ENCODE measurements at places on chromosomes 13 and 19.
A peak's percentile ranks its signal among the peaks of the same experiment; 100 is the strongest.

GRCh38 chr13:19838865-19839275 lies 24.6 kb downstream of the ZMYM5 start:
- no peak for DNase-seq

GRCh38 chr13:96388598-96388997 lies 298.7 kb downstream of the HS6ST3 start:
- no peak for DNase-seq

DNA sequence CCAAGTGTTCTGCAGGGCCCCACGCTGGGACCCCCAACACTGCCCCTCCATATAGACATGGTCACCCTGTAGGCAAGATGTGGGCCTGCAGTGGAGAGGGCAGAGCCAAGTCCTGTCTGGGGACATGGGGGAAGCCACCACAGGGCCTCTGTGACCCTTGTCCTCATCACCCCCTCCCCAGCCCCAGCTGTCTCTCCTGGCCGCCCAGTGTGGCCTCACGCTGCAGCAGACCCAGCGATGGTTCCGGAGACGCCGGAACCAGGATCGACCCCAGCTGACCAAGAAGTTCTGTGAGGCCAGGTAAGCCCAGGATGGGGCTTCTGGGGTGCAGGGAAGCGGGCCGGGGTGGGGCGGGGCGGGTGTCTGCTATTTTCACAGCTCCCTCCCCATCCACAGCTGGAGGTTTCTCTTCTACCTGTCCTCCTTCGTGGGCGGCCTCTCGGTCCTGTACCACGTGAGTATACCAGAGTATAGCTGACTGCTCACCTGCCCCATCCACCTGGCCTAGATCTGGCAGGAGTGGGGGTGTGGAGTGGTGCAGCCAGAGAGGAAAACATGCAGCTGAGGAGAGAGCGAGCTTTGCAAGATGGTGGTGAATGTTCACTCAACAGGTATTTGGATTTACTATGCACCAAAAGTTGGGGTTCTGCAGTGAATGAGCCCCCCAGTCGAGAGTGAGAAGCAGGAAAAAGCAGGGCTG lies 46.4 kb downstream of the CERS4 start:
- DNase-seq = no peak

- no peak for DNase-seq
These were observed 369.0 kb downstream of the UQCRFS1 start for GRCh38 chr19:28843761-28844492.

DNA sequence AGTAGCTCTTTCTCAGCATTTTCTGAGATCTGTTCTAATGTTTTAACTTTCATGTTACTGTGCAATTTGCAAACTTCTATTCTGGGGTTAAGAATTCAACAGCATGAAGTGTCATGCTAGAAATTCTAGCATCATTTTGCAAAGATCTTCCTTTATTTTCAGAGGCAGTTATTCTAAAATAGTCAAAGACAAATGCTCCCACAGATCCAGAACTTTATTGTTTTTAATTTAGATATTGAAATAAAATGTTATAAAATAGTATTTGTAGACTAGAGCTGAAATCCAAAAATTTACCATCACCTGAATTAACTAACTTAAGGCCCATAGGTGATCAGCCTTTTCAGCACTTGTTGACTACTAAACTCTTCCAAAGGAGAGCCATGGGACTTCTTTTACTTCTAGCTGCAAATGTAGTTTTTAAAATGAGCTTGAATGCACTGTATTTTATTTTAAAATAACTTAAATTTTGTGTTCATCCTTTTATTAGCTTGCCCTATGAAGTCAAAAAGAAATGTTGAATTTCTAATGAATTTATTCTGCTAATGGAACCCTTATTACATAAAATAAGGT lies 3.2 kb downstream of the MAB21L1 start:
- no peak for DNase-seq

- no peak for DNase-seq
These were observed 2711.5 kb upstream of the PCDH20 start for GRCh38 chr13:64127192-64127591.

DNA sequence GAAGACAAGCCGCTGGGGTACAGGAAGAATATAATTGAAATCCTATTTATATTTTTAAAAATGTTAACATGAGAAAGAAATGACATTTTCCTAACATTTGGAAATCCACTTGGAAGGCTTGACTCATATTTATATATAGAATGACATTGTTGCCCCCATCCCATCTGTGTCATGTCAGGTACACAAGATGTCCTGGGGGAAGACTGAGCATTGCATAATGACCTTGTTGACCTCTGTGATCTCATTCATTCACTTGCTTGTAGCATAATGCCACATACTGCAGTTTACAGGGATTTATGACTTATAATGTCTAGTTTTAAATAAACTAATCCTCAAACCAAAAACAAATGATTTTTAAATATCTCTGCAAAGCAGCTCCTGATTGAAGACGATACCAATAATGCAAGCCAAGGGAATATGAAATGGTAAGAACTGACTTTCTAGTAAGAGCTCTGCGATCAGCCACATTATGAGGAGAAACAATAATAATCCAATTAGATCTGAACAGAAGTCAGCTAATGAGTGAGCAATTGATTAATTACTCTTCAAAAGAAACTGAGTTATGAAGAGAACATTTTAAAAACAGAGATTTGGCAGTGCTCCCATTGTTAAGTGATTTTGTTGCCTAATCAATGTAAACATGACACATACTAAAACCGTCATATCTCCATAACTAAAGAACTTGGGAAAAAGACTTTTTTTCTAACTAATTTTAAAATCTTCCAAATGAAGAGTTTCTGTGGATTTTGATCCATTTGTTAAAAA lies 21.2 kb upstream of the VWA8 start:
- no peak for DNase-seq

- DNase-seq = no peak
These were observed 19.0 kb upstream of the NCCRP1 start for GRCh38 chr19:39177736-39178135.

DNA sequence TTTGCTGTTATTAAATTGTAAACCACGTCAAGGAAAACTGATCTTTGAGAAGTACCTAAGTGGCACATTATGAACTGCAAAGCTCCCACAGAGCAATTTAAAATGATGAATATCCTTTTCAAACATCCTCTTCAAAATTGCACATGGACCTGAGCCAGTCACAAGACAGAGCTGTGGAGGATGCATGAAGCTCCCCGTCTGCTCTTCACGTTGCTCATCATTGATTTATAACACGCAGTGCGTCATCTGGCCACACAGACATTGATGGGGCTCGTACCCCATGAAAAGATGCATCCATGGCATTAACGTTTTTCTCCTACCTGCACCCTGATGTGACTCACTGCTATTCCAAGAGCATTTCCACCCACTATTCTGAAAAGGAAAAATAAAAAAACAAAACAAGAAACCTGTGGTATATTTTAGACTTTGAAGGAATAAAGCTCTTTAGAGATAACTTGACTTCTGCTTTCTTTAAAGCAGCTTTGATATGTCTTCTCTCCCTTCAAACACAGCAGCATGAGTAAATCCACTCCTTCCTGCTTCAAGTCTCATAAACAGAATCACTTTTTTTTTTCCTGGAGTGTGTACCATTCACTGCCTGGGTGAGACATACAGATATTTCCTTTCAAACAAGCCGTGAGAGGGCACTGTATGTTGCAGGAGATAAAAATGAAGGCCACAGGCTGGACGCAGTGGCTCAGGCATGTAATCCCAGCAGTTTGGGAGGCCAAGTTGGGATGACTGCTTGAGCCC lies 7.2 kb upstream of the SERTM1 start:
- DNase-seq = no peak

GRCh38 chr19:6458695-6459261 lies 814 bp downstream of the SLC25A23 start:
- DNase-seq = no peak

- DNase-seq = no peak
These were observed 9.8 kb upstream of the SERP2 start for GRCh38 chr13:44363631-44364344.

DNA sequence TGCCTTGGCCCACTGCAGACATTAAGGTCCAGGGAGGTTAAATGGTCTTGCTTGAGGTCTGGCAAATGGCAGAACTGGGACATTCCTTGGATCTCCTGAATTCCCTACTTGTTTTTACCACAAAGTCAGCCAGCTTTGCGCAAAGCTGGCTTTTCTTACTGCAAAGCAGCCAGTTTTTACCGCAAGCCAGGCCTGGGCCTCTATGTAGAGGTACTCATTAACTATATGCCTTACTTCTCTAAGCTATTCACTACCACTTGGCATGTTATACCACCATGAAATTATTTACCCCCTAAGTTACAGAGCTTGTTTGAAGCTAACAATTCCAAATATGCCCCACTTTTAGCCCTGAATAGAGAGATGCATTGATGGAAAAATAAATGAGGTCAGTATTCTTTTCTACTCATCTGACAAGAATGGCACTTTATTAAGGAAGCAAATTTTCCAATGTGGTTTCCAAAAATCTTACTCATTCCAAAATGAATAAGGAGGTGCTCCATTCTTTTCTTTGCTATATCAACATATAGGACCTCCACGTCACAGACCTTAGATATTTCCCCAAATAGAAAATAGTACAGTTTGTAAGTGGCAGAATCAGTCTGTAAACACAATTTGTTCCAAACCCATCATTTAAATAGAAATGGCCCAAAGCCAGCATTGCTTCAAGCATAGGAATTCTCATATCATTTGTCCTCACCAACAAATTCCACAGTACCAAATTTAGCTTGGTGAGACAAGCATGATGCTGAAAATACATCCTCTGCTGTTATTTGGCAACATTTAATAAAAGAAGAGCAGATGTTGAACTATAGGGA lies 143.9 kb upstream of the TSC22D1 start:
- no peak for DNase-seq

DNA sequence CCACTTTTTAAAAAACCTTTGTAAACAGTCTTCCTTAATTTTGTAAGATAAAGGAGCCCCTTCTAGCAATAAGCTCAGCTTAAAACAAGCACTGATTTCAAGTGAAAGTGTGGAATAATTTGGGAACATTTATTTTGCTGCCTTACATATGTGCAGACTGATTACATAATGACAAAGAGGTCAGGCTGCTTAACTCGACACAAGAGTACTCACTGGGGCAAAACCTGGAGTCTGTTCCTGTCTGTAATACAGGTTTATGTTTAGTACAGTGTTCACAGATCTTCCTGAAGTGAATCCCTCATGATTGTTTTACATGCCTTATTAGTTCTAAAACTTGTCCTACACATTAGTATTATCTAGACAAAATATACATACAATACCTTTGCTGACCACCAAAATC lies 609.8 kb downstream of the LMO7 start:
- no peak for DNase-seq

DNA sequence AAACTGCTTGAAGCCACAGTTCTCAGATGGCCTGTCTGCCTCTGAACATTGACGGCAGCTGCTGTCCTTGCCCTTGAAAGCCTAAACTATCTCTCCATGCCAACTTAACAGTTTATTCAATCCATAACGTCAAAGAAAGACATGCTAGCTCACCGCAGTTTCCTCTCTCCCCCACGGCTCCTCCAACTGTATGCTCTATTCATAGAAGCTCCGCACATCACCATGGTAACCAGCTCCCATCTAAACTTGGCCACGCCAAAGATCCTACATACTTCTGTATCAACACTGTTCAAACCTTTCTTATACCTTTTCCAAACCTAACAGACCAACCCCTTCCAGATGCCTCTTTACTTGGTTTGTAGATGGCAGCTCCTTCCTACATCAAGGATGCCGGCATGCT lies 48.6 kb downstream of the ZNF91 start:
- DNase-seq = no peak

DNA sequence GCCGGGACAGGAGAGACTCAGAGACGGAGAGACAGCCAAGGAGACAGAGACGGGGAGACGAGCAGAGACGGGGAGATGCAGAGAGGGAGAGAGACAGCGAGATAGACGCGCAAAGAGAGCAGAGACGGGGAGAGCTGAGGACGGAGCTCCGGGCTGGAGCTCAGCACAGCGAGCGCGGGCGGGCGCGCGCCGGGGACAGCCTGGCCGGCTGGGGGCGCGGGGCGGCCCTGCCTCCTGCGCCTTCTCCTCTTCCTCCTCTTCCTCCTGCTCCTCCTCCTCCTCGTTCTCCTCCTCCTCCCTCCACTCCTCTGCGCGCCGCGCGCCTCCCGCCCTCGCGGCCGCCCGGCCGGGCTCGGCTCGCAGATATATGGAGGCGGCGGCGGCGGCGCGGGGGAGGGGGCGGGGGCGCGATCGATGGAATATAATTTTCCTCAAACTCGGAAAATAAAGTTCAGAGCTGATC lies at the start of gene ERFL:
Gene ERFL, minus strand, starts transcription at position 229 of the 463 bp plus-strand sequence. CDS start 15,530 bp downstream, outside the sequence.
- DNase-seq = peak; percentile 54

GRCh38 chr19:16185768-16186123 lies 536 bp downstream of the FAM32A start:
- DNase-seq = peak; percentile 65

DNA sequence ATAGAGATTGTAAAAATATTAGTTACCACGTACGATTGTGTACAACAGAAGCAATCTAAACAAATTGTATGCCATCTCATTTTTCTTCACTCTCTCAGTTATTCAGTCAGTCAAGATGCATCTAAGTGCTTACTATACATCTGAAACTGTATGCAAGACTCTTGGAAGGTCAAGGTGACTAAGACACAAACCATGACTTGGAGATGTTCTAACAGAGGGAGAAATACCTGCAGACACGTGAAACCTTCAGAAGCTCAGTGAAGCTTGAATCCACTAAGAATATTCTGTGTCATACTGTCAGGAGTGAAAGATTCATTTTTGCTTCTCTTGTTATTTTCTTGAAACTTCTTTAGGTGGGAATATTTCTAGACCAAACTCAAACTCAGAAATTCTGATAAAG lies 365.4 kb downstream of the ITGBL1 start:
- DNase-seq = no peak

GRCh38 chr19:23801803-23802202 lies 43.1 kb upstream of the ZNF681 start:
- DNase-seq = no peak

DNA sequence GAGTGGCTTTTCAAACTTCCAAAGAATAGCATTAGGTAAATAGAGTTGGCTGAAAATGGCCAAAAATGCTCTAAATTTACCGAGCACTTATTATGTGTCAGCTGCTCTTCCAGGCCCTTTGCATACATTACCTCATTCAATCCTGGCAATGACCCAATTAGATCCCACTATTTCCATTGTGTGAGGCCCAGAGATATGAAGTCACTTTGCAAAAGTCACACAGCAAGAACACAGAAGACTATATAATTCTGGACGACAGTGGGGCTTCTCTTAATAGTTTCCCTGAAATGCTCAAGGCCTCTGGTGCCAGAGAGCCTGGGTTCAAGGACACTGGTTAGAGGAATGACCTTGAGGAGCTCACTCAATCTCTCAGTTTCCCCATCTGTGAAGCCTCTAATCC lies 146.8 kb downstream of the IER2 start:
- no peak for DNase-seq

- DNase-seq = no peak
These were observed 4.6 kb upstream of the ZNF587B start for GRCh38 chr19:57825511-57825910.

DNA sequence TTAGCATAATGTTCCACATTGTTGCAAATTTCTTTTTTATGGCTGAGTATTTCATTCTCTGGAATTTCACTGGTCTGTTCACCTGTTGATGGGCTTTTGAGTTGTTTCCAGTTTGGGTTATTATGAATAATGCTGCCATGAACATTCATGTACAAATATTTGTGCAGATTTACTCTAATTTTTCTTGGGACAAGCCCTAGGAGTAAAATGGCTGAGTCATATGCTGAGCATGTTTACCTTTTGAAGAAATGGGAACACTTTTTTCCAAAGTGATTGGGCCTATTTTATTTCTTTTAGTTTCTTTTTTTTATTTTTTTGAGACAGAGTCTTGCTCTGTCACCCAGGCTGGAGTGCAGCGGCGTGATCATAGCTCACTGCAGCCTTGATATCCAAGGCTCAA lies 4.7 kb upstream of the FBL start:
- no peak for DNase-seq

- DNase-seq = peak; percentile 50
These were observed 3.3 kb downstream of the OR10H1 start for GRCh38 chr19:15812060-15812722.

All from activated naive CD4-positive, alpha-beta T cell treated with anti-CD3 and anti-CD28 coated beads, Interleukin-2, amount 10 ng/mL, durations not matched to agents 7 days and 5 days (primary cell).